ENCODE measurements at places on chromosomes 3 and 15.

DNA sequence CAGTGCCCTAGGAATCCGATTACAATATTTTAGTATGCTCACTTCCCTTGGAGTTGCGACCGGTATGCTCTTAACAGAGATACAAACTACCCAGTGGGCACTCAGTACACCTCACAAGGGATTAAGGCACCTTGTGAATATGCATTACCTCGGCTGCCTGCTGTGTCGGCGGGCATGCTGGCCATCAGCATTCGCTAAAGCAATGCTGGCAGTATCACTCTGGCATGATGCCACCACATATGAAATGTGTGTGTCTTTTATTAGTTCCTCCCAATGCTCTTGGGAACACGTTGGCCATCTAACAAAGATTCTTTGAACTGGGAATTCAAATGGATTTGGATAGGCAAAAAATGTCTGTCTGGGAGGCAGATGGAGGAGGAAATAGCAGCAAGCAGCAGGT is 67.4 kb upstream of the FOXB1 start:
- DNase-seq = no peak

GRCh38 chr3:119140466-119140865 is 5.5 kb upstream of the TEX55 start:
- DNase-seq = no peak

- DNase-seq = no peak
These were observed 1036.1 kb downstream of the AGBL1 start for GRCh38 chr15:87115795-87116194.

DNA sequence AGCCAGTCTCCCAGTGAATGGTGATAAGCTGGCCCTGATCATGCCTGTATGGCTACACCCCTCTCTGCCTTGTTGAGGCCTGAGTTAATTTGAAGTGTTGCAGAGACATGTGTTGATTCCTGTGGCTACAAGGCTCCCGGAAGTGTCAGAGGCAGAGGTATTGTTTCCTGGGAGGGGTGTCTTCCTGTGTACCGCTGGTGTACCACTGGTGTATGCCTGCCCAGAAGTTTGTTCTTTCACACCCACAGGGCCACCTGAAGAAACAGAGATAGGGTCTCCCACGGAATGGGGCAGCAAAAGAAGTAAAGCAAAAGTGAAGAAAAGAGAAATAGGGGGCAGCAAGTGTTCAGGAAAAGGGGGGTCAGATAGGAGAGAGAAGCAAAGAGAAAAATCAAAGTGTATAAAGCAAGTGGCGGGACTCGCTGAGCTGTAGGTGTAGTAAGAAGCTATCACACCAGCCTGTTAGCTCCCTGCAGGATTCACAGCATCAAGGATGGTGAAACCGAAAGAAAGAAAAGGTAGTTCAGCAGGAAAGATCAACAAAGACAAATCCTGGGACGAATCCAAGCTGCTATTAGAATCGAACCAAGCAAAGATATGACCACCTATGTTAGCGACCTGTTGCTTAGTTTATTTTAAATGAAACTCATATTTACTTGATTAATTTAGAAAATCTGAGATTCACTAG is 36.6 kb upstream of the CD47 start:
- DNase-seq = peak; percentile 92

DNA sequence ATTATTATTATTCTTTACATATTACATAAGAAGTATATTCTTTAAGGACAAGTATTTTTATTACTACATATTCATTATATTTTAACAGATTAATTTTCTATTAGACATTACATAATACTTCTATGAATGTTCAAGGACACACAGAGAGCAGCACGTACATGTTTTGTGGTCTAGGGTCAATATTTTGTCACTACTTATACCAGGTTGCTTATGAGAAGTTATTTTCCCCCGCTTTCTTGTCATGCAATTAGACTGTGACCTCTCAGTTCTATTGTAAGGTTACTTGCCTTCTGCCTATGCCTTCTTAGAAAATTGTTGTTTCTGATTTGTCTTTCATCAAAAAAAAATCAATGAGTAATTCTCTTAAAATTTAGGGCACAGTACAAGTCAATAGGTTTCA is 21.5 kb downstream of the BCHE start:
- DNase-seq = no peak

DNA sequence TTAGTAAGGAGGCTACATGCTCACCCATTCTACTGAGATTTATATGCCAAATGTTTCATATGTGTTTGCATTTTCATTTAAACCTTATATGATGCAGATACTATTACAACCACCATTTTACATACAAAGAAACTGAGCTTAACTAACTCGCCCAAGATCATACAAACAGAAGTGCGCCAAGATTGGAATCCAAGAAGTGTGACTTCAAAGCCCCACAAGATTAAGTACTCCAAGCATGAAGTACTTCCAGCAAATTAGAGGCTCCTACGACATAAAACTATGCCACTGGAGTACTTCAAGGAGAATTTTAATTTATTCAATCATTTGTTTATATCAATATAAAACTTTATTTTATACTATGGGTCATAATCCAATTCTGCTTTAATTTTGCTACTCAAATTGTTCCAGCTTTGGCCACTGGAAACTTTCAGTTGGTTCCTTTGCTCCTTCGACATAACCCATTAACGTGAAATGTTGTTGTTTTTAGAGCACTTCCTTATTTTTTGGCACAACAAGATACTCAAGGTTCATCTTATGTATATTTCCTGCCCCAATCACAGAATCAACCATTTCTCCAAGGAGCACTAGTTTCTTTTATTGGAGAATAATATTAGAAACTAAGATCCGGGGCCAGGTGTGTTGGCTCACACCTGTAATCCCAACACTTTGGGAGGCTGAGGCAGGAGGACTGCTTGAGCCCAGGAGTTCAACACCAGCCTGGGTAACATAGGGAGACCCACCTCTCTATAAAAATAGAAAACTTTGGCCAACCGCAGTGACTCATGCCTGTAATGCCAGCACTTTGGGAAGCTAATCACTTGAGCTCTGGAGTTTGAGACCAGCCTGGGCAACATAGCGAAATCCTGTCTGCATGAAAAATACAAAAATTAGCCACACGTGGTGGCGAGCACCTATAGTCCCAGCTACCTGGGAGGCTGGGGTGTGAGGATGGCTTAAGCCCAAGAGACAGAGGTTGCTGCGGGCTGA is 10.4 kb downstream of the INO80 start:
- DNase-seq = no peak

- DNase-seq = no peak
These were observed 36.4 kb upstream of the CACNA2D3 start for GRCh38 chr3:54085936-54086335.

DNA sequence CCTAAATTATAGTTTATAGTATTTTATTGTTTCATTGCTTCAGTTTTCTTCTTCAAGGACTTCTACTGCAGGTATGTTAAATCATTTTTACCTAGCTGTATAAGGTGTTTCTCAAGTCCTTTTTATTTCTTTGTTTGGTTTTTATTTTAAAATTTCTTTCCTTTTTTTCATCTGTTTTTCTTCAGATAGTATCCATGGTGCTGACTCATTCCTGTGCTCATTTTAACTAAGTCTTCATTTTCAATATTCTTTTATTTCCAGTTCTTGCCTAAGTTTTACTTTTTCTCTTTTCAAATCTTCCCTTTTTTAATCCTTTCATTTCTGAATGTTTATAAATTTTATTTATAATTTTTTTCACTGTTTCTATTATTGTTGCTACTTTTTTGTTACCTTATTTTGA is 42.3 kb upstream of the STIMATE start:
- no peak for DNase-seq

DNA sequence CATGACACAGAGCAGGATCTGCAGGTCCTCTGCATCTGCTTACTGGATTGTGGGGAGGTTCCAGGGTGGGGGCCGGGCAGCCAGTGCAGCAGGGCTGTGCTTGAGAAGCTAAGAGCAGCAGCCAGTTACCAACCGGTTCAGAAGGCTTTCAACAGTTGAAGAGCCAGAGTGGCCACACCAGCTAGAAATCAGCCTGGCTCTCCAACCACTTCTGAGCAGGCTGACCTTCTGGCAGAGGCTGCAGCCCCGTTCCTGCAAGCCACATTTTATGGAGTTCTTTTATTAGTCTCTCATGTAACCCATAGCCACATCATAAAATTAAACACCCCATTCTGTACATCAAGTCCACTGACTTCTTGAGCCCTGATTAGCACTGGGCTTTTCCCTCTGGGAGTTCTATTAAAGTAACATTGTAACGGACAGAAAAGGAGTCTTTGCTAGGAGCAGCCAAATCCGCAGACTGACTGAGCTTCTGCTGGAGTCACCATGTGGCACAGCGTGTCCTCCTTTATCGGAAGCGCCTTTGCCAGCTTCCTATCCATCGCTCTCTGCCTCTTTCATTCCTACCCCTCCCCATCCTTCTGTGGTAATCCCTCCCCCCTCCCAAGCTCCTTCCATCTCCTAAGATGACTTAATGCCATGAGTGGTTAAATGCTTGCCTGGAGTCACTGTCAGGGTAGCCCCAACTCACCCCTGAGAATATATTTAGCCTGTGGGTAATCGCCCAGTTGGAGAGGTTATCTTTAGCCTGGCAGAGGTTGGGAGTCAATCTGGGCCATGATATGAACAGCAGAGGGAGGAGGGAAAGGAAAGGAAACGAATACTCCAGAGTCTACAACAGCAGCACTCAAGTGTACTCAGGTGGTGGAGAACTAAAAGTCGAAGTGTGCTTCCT is 138.5 kb upstream of the HES1 start:
- DNase-seq = no peak

DNA sequence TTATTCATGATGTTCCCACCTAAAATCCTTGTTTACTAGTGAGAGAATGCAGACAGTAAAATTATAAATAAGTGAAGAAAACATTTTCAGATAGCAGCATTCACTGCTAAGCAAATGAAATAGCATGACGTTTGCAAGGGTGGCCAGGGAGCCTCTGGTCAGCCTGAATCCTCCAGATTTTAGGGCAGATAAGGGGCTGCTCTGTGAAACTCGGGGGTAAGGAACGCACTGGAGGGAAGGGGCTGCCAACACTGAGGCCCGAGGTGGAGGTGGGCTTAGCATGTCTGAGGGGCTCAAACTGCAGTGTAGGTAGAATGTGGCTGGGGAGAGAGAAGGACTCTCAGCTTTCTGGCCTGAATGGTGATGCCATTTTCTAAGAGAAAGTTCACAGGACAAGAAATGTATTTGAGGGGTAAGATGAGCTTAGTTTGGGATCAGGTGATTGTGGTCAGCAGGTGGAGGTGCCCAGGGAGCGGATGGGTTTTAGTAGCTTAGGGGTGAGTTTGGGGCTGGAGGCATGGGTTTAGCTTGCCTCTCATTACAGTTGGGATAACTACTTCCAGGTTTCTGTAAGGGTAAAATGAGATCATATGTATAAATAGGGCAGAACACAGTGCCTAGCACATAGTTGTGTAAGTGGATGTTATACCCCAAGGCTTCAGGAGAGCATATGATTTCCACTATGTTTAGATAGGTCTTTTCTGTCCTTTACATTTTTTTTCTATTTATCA is 20.5 kb downstream of the GPR171 start:
- DNase-seq = no peak

DNA sequence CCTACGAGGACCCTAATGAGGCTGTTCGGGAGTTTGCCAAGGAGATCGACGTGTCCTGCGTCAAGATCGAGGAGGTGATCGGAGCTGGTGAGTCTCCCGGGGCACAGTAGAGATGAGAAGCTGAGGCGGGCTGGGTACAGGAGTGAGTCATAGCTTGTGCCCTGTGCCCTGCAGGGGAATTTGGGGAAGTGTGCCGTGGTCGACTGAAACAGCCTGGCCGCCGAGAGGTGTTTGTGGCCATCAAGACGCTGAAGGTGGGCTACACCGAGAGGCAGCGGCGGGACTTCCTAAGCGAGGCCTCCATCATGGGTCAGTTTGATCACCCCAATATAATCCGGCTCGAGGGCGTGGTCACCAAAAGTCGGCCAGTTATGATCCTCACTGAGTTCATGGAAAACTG is 17.9 kb downstream of the EPHB3 start:
- no peak for DNase-seq

GRCh38 chr3:194750491-194750828 is 64.8 kb downstream of the FAM43A start:
- no peak for DNase-seq

DNA sequence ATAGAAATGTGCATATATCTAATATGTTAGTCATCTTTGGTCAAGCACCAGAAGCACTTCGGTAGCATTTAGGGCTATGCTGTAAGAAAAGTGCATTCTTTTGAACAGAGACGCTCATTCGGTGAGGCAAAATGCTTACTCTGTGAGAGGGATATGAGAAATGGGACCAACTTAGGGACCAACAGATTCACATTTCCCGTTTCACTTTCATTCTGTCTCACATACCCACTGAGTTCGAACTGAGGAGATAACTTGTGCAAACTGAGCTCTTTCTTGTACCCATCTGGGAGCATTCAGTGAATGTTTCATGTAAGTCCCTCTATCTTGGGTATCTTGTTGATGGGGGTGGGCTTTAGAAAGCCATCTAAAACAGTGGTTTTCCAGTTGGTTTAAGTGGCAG is 135.3 kb downstream of the FEZF2 start:
- no peak for DNase-seq

DNA sequence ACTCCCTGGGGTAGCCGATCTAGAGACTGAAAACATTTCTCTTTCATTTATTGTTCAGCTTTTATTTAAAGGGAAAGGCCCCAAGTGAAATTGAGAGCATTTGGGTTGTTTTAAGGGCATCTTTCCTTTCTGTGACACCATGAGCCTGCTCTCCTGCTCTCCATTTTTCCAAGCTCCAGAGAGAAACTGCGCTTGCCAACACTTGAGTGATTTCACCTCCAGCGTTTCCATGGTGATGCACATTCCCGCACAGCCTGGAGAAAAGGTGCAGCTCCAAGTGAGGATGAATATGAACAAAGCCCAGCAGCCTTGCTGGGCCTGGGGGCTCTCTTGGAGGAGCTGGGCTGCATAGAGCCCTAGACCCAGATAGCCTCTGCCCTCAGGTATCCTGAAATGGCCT is 159.2 kb upstream of the PPP2R3A start:
- DNase-seq = no peak

GRCh38 chr15:49742381-49742780 is 121.5 kb downstream of the DTWD1 start:
- no peak for DNase-seq

- DNase-seq = no peak
These were observed 105.7 kb downstream of the PPP2R3A start for GRCh38 chr3:136070953-136071949.

- no peak for DNase-seq
These were observed 861.9 kb upstream of the SEMA6D start for GRCh38 chr15:46855388-46855787.

- no peak for DNase-seq
These were observed 7.6 kb downstream of the DNAH1 start for GRCh38 chr3:52323526-52324295.
